RWPE1 (cell line): ENCODE measurements at places on chromosomes 2 and 18.

DNA sequence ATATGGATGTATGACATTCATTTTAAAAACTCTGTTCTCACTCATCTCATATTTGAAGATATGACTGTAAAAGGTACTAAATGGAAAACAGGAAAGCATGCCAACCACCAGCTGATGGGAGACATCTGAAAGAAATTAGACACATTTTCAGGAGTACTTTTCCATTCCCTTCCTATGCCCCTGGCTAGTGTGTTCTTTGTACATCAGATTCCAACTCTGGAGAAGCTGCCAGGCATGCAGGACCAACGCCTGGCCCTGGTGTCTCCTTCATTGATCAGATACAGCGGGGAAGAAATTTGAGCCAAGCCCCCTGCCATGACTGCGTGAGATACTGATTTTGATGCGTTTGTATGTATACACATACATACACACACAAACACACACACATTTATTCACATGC, 599.0 kb upstream of the SYT4 start:
- no peak for DNase-seq

- DNase-seq: no peak
These were observed 169.1 kb downstream of the TMEFF2 start for GRCh38 chr2:192025637-192026036.

DNA sequence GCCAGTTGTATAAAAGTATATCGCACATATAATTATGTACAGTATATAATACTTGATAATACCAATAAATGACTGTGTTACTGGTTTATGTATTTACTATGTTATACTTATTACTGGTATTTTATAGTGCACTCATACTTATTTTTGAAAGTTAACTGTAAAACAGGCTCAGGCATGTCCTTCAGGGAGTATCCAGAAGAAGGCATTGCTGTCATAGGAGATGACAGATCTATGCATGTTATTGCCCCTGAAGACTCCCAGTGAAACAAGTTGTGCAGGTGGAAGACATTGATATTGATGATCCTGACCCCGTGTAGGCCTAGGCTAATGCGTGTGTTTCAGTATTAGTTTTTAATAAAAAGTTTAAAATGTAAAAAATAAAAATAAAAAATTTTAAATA, 20.3 kb upstream of the ASXL3 start:
- DNase-seq: no peak

GRCh38 chr18:12841070-12841469, 43.0 kb downstream of the PTPN2 start:
- DNase-seq: no peak

- DNase-seq: no peak
These were observed 89.6 kb downstream of the ZNF385B start for GRCh38 chr2:179771791-179772190.

GRCh38 chr2:190357600-190357999, 14.2 kb downstream of the INPP1 start:
- no peak for DNase-seq

DNA sequence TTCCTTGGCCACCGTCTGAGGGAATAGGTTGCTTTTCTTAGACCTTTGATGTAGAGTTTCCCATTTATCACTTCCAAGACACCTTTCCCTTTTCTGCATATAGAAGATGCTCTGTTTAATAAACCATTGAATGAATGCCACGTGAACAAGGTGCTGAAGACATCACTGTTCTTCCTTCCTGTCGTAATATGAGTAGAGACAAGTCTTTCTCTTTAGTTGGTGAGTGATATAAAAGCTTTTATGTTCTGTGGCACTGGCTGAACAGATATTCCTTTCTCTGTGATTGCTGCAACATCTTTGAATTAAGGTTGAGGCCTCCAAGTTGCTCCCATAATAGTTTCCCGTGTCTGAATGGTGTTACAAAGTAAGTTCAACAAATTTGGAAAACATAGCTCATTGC, 38.7 kb downstream of the TTC39C start:
- no peak for DNase-seq

- DNase-seq: peak; percentile 8
These were observed 138.8 kb upstream of the SATB2 start for GRCh38 chr2:199596549-199596948.

GRCh38 chr2:11375689-11376027, 31.2 kb upstream of the ROCK2 start:
- DNase-seq: no peak

GRCh38 chr2:68766376-68766845, 31.8 kb downstream of the ARHGAP25 start:
- no peak for DNase-seq

DNA sequence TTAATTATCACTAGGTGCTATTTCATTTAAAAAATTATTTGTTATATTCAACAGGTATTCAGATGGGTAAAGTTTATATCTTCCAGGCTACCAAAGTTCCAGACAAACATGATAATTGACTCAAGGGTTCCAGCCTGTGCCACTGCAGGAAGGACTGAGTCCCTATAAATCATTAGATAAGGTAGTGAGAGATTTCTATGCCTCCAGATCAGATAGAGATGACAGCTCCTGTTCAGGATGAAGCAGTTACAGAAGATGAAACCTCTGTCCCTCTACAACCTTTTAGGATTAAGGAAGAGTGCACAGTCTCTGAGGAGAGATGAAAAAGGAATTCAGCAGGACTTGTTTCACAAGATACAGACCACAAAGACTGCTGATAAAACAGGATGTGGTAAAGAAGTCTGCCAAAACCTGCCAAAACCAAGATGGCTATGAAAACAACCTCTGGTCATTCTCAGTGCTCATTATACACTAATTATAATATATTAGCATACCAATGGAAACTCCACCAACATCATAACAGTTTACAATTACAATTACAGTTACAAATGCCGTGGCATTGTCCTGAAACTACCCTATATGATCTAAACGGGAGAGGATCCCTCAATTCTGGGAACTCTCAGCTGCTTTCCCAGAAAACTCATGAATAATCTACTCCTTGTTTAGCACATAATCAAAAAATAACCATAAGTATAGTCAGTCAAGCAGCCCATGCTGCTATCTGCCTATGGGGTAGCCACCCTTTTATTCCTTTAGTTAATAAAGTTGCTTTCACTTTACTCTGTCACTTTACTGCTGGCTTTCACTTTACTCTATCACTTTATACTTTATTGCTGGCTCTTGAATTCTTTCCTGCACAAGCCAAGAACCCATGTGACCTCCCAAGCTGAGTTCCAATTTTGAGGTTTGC, 288.5 kb downstream of the PDE11A start:
- DNase-seq: peak; percentile 4

DNA sequence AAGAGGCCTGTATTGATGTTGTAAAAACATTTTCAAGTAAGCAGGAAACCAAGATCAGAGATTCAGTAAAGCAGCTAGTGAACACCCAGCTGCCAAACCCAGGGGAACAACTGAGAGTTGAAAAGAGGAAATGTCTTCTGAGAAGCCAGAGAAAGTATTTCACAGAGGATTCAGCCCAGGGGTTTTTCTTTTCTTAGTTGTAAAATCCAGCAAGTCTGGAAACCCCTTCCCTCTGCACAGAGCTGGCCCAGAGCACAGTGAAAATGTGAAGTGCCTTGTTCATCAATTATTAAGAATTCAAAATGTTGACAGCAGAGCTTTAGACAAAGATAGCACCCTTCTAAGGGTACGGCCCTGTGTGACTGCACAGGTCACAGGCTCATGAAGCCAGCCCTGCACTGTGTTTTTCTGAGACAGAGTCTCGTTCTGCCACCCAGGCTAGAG, 28.4 kb downstream of the AFF3 start:
- DNase-seq: no peak

DNA sequence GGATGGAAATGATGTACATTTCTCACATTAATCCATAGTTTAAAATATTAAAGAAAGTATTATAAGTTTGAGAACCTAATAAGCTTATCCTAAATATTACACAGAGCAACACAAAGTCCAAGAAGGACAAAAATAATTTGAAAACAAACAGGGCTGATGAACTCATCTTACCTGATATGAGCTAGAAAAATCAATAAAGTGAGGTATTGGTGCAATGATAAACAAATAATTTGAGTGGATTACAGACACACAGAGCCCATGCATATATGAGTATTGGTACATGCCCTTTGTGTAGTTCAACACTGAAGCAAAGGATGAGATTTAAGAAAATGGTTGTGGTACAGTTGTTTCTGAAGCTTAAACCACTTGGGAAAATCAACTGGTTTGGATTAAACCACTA, 1139.0 kb downstream of the SUCLG1 start:
- DNase-seq: no peak

- DNase-seq: no peak
These were observed 68.9 kb upstream of the CAB39 start for GRCh38 chr2:230643576-230644291.
